Astrocyte of the spinal cord (primary cell): ENCODE measurements at places on chromosomes 16 and 17.

GRCh38 chr17:45824475-45824874 is 20.2 kb upstream of the SPPL2C start:
- no peak for DNase-seq

- peak; percentile 61 for DNase-seq
Observed at GRCh38 chr16:70770626-70771552, 30.1 kb downstream of the VAC14 start.

GRCh38 chr17:67602974-67603373 is 114.8 kb upstream of the NOL11 start:
- peak; percentile 46 for DNase-seq

DNA sequence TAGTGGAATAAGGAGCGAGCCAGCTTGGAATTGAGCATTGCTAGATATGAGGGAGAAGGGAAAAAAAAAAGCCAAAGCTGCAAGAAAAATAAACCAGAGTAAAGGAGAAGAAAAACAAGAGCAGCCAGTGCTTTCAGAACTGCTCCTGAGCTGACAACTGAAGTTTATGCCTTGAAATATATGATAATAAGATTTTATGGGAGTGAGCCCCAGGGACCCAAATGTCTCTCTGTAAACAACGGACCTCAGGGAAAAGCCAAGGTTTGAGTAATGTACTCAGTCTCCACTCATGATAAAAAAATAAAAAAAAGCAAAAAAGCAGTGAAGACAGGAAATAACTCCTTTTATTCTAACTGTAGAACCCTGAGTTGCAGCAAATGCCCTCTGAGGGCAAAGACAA is 132.6 kb downstream of the SNX11 start:
- DNase-seq, result no peak

GRCh38 chr16:81397058-81397878 is 47.3 kb upstream of the CMIP start:
- DNase-seq, result no peak

- no peak for DNase-seq
Observed at GRCh38 chr17:48970224-48970623, 1.8 kb upstream of the GIP start.

DNA sequence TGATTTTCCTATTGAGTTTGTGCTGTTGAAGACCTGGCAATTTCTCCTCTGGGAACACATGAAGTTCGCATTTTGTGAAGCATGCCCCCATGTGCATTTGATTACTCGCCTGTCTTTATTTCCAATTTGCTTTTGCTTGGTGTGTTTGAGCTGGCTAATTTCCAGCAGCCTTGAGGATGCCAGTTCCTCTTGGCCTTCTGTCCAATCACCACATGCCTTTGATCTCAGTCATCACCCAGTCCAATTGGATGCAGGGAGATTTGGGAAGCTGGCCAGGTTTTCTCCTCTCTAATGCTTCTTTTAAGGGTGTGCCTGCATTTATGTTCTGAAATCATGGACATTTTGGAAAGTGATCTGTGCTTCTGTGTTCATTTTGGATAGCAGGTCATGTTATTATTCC is 3.8 kb upstream of the TMEM100 start:
- DNase-seq, result peak; percentile 92

- peak; percentile 9 for DNase-seq
Observed at GRCh38 chr17:66087073-66087472, 104.9 kb downstream of the CEP112 start.

DNA sequence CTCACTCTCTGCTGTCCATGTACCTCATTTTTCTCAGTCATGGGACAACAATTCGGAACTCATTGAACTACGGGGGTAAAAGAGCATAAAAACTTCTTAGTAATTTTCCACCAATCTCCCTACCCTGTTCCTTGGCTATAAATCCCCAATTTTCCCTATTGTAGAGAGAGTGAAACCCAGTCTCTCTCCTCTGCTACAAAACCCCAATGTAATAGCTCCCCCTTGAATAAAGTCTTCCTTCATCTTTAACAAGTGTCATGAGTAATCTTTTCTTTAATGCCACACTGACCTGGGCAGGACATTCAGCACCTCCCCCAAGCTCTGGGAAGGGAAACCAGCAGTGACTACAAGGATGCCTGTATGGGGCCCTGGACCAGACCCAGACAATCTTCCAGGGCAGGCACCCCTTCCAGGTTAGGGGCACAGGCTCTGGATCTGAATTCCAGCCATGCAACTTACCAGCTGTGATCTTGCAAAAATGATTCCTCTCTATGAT is 10.2 kb upstream of the EIF1 start:
- DNase-seq, result peak; percentile 29

DNA sequence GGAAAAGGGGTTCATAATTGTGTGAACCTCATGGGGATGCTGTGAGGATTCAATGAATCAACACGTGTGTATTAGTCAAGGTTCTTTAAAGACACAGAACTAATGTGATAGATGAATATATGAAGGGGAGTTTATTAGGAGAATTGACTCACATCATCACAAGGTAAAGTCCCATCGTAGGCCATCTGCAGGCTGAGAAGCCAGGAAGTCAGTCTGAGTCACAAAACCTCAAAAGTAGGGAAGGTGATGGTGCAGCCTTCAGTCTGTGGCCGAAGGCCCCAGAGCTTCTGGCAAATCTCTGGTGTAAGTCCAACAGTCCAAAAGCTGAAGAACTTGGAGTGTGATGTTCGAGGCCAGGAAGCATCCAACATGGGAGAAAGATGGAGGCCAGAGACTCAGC is 413.4 kb downstream of the CDH13 start:
- DNase-seq, result peak; percentile 61

DNA sequence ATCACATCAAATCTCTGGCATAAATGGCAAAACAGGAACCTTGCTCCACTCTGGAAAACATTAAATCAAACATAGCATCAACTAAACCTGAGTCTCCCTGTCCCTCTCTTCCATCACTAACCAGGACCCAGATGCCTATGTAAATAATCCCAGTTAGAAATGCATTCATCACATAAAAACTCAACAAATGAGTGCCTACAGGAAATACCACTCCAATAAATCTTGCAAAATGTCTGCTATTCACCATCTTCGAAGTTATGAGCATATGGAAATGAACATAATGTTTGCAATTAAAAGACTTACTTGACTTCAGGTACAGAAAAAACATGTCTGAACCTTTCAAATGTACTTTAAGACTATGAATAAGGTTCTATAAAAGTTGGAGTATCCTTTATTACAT is 425.0 kb downstream of the CDH11 start:
- no peak for DNase-seq

DNA sequence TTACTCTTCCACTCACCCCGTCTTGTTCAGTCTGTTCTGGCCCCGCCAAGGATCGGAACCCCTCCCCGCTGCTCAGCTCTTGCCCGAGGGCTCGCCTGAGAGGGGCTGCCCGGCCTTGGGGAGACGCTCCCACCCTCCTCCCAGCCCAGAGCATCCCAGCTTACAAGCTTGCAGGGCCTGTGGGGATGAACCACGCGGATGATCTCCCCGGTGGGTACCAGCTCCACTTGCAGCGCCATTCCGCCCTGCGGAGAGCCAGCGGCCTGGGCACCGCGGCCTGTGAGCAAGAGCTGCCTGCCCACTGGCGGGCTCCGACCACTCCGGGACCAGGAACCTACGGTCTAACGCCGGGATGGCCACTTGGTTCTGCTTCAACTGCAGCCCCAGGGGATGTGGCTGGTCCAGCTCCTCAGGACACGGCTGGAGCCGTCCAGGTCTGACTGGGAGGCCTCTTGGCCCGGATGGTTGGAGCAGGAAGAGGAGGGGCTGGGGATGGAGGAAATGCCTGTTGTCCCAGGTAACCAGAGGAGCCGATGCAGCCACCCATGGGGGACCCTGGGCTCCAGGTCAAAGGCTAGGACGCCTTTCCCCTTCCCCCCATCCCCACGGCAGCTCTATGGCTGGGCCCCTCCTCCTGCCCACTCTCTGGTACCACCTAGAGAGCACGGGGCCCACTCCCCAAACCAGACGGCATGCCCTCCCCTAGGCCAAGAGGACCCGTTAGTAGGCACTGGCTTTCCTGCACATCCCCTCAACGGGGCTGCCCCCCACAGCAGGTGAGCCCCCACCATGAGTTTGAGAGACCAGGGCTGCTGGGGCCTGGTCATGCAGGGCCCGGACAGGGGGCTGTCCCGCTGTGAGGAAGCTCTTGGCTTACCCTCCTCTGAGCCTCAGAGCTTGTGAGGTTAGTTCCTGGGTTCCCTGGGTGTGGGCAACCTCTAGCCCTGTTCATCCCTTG is at the start of gene MYO1C:
TSS of gene MYO1C (minus strand) at position 438 of the 958 bp plus-strand sequence. CDS start at position 239, 199 bp downstream.
- no peak for DNase-seq

DNA sequence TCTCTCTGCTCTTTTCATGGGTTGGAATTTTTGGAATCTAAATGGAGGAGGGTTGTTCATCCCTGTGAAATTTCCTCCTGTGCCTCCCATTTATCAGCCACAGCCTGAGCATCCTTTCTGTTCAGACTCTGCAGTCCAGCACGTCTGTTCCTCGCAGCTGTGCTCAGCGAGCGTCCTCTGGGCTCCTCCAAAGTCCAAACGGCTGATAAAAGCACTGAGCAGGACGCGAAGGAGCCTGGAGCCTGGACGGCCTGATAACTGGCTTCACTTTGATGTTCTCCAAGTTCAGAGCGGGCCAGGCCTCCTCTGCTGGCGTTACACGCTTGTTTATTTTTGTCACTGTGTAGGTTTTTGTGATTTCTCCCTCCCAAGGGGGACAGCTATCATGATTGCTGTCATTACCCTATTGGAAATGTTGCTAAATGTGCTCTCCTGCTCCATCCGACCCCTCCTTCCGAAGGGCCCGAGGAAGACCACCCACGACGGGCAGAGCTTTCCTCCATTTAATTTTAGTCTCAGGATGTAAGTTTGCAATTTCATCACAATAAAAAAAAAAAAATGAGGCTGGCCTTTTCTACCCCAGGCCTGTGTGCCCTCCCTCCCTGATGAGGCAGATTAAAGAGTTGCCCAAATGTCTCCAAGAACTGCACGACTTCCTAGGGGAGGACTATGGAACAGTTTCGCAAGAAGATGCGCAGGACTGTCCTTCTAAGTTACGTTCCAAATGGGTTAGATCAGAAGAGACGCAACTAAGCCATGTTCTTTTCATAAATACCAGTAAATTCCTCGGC is 290.5 kb upstream of the FOXF1 start:
- DNase-seq, result no peak

- DNase-seq, result peak; percentile 6
Observed at GRCh38 chr16:3223913-3224515, 10.9 kb downstream of the ZNF200 start.

DNA sequence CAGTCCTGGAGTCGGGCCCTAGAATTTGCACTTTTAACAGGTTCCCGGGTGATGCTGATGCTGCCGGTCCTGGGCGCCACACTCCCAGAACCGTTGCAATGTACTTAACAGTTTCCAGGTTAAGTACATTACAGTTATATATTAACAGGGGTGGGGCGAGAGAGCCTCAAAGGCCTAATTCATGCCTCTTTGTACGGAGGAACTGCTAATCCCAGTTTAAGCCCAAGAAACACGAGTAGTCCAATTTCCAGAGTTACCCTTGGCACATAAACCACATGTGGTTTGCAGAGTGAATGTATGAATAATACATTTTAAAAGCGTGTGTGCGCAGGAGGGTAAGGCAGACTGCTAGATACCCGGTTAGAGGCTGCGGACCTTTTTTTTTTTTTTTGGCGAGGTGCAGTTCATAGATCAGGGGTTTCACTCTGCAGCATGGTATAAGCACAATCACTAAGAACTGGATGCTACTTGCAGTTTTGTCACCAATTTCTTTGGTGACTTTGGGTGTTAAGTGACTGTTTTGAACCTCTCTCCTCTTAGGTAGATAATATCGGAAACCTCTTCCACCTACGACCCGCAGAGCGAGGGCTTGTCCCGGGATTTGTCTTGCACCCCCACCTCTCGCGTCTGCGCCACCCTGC is 713 bp downstream of the COX11 start:
- DNase-seq, result peak; percentile 47

- no peak for DNase-seq
Observed at GRCh38 chr17:33511670-33512069, 218.6 kb upstream of the ASIC2 start.

GRCh38 chr16:86580063-86580790 is 1.9 kb downstream of the FOXL1 start:
- peak; percentile 69 for DNase-seq

DNA sequence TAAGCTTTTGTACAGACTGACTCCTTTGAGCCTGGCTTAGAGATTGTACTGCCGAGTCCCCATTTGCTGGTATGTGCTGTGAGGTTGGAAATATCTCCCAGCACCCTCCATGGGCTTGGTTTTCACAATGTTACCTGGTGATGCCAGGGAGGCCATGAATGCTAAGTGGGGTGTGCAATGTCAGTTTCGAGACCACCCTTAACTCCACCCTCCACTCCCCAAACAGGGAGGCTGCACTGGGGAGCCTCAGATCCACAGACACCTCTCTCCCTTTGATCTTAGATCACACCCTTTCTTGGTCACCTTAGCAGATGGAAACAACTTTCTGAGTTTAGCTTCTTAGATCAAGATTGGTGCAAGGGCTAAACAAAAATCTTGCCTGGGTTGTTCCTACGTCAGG is 28.6 kb upstream of the PIK3R6 start:
- DNase-seq, result no peak

GRCh38 chr16:8537691-8538342 is 52.5 kb downstream of the TMEM114 start:
- no peak for DNase-seq

DNA sequence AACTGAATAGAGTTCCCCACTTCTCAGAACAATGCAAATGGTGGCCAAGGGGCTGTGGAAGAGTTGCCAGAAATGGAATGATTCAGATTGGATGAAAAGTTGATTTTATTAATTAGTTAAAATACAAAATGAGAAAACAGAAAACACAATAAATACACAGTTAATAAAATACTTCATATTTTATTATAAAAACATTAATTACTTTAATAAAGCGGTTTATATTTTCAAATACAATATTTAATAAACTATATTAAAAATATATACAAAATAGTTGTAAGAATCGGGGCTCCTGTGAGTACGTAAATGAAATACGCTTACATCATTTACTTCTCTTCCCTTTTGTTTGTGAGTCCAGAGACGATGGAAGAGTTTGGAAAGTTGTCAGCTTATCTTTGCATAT is 507.6 kb downstream of the WWOX start:
- DNase-seq, result no peak

DNA sequence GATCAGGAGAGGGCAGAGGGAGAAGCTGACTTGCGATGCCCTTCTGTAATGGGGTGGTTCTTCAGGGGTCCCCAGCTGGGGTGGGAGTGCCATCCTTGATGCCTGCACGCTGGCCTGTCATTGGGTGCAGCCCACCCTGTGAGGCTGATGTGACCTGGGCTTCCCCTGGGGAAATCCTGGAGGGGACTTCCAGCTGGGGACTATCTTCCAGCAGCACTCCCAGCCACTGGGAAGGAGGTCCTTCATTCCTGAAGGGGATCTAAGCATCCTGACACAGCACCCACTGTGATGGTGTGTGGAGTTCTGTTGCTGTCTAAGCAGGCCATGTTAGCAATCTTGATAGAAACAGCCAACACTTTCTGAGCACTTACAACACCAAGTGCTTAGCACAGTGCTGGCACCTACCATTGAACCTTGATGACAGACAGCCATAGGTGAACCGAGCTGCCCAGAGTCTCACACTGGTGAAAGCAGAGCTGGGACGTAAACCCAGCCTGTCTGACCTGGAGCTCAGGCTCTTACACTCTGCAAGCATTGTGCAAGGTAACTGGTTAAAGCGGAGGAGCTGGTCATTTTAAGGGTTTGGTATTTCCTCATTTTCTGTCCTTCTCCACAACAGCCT is 211.3 kb downstream of the CCDC182 start:
- no peak for DNase-seq

- DNase-seq, result no peak
Observed at GRCh38 chr16:19213885-19214284, 45.8 kb downstream of the SYT17 start.
